Dermis microvascular lymphatic vessel endothelial cell (primary cell): ENCODE measurements at places on chromosomes 3 and 15.

DNA sequence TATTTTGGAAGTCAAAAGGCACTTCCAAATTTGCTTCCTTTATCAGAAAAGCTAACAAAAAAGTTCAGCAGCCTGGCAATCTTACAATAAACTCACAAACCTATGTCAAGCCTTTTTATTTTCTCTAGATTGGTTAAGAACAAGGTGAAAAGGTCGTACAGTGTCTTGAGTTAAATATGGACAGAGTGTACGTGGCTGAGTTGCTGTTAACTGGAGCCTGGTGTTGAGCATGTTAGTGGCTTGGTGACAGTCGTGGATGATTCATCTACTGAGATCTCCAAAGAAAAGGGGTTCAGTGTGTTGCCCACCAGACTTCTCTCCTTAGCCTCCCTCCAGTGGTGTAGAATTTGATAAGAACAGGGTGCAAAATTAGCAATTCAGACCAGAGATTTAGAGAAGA lies 89.7 kb downstream of the SSR3 start:
- no peak for DNase-seq

- DNase-seq, result peak; percentile 69
Observed at GRCh38 chr3:191356631-191357439, 26.5 kb upstream of the UTS2B start.

- DNase-seq, result no peak
Observed at GRCh38 chr3:57436195-57436761, 107.9 kb downstream of the DNAH12 start.

DNA sequence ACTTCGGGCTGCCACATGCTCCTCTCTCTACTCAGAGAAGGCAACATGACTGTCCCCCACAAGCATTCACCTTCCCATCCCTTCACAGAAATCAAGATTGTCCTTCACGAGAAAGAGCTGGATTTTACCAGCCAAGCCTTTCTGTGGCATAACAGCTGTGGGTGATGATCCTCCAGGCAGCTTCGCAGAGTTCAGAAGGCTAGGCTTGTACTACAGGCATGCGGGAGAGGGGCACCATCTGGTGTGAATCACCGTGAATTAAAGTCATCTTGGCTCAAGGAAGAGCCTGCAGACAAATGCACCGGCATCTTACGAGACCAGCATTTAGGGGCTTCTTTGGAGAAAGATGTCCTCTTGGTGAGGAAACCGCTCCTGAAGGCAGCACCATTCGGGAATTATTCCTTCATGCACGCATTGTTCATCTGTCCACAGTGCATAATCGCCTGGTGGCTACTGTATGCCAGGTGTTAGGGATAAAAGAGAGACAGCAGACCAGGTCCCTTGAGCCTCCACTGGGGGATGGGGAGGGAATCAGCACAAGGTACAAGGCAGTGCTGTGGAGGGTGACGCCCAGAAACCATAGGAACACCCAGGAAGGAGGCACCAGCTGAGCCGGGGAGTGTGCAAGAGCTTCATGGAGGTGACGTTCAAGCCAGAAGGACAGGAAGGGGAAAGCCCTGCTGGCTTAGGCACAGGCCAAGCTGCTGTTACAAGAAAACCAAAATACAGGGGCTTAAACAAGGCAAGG lies 108.6 kb downstream of the TMEM266 start:
- no peak for DNase-seq

DNA sequence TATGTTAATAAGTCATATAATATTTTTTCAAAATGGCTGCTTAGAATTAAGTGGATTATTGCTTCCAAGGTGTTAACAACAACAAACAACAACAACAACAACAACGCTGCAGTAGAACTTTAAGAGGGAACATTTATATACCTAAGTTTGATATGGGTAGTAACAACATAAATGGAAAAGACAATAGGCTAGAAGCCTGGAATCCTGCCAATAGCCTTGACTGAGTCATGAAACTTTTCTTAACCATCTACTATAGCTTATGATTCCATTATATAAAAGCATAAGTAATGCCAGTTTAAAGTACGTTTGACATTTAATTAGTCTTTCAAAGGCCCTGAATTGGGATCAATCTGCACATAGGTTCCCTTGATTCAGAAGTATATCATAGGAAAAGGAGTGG lies 31.2 kb downstream of the SATB1 start:
- DNase-seq, result peak; percentile 59

- no peak for DNase-seq
Observed at GRCh38 chr3:14170531-14171159, 7.8 kb downstream of the XPC start.

GRCh38 chr15:32698773-32699390 lies 18.9 kb upstream of the GREM1 start:
- no peak for DNase-seq

GRCh38 chr15:65071381-65071811 lies 3.6 kb upstream of the RASL12 start:
- DNase-seq, result no peak

- DNase-seq, result peak; percentile 12
Observed at GRCh38 chr3:156843071-156843808, 17.1 kb downstream of the LEKR1 start.

DNA sequence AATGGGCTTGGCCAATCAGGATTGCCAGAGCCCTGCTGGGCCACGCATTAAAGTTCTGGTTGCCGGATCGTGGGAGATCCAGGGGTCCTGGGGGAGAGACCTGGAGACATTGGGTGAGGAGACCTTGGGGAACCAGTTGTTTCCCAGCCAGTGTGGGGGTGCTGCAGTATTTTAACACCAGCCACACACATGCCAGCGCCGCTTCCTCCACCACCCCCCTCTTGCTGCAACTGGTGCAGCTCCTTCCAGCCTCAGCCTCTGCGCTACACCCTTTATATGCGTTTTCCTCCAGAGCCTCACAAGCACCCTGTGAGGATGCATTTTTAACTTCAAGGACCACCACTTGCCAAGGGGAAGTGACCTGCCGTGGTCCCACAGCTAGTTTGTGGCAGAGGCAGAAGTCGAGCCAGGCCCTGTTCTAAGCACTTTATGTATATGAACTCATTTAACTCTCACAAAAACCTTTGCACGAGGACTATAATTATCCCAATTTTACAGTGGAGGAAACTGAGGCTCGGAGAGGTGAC lies 29.4 kb upstream of the GRIP2 start:
- DNase-seq, result no peak

DNA sequence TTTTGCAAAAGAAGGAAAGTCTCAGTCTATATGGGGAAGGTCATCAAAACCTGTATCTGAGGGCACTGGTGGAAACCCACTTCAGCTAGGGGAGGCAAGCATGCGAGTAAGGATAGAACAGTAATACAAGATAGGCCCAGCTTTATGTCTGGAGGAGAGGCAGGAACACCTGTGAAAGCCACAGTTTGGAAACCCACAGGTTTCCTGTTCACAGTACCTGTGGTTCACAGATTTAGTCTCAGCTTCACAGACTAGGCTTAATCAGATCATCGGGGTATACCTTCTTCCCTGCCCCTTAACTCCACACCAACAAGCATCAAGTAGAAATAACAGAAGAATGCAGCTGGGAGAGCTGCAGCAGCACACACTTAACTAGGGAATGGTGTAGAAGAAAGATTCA lies 36.2 kb downstream of the C2CD4B start:
- no peak for DNase-seq

GRCh38 chr15:81728726-81729125 lies 317.1 kb downstream of the MEX3B start:
- no peak for DNase-seq

GRCh38 chr15:73867426-73867825 lies 5.9 kb upstream of the TBC1D21 start:
- no peak for DNase-seq

GRCh38 chr3:192082730-192083660 lies 622.0 kb downstream of the PYDC2 start:
- DNase-seq, result peak; percentile 3

- DNase-seq, result peak; percentile 45
Observed at GRCh38 chr3:123521179-123521969, 63.5 kb downstream of the HACD2 start.

DNA sequence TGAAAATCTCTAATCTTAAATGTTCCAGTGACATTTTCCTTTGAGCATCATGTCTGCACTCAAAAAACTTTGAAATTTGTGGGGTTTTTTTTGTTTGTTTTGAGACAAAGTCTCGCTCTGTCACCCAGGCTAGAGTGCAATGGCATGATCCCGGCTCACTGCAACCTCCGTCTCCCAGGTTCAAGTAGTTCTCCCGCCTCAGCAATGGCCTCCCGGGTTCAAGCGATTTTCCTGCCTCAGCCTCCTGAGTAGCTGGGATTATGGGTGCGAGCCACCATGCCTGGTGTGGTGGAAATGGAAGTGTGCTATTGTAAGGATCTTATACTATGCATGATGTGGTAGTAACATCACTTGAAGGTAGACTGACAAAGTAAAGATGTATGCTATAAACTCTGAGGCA lies 42.5 kb downstream of the TKT start:
- DNase-seq, result no peak

- no peak for DNase-seq
Observed at GRCh38 chr15:75790631-75791336, 52.5 kb upstream of the UBE2Q2 start.

DNA sequence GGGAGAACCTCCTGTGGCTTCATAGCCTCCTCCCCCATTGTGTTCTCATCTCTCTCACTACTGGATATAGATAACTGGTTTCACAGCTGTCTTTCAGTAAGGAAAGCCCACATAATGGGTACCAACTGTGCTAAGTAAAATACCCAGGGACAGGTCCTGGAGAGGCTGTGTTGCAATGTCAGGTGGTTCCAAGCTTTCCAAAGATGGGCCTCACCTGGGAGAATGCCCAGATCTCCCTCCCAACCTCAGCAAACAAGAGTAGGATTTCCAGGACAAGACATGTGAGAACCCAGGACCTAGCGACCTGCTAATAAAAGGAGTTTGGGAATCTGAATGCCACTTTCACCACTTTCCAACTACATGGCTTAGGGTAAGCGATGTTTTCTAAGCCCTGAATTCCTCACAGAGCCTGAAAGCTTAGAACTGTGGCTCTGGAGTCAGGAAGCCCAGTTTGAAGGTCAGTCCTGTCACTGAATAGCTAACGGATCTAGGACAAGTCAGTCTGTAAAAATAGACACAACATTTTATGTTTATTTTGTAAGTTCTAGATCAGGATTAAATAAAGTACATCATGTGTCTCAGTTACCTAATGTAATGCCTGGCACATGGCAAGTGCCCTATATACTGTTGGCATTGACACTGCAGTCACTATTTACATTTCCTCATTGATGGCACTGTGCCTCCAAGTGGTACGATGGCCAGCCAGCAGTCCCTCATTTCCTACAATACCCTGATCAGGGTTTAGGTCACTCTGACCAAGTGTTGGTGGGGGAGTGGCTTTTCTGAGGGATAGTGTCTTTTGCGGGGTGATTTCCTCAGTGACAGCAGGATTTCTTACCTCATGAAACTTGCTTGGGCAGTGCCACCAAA lies 11.9 kb downstream of the CERS3 start:
- DNase-seq, result no peak

DNA sequence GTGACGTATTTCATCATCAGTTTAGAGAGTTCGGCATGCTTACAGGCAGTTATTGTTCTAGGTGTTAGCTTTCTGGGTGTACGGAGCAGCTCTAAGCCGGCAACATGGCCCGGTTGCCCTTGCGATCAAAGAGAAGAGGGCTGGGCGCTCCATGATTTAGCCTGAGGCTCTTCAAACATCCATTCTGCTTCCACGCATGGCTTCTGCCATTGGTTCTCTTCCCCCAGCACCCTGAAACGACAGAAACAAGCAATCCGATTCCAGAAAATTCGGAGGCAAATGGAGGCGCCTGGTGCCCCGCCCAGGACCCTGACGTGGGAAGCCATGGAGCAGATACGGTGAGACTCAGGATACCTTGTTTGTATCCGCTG lies 574 bp downstream of the NGRN start:
- DNase-seq, result no peak

GRCh38 chr15:62147551-62147950 lies 17.5 kb downstream of the C2CD4B start:
- no peak for DNase-seq

- DNase-seq, result no peak
Observed at GRCh38 chr3:25508433-25508832, 80.4 kb downstream of the RARB start.

DNA sequence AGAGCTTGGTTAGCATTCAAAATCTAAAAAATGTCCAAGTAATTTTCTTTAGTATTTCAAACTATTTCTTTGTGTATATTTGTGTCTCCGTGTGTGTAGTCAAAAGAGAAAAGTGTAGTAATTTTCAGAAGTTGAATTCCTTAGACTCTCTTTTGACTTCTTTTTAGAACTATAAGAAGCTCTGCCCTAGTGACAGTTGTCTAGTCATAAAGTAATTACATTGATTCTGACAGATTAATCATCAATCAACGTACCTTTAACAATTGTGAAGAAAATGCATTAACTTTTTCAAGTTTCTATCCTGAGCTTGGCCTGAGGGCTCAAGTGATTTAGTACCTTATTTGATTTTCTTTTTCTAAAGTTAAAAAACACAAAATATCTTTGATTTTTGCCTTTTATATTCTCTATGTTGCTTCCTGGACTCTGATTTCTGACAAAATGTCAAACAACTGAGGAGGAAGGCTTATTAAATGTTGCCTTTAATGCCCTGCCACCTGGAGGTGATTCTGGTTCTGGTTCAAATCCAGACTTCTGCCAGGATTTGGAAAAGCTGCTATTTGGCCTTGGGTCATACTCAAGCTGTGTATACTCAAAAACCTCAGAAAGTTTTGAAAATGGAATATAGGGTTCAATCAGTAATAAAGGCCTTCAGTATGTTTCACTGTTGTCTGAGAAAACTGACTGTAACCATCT lies 653.6 kb downstream of the NSUN3 start:
- DNase-seq, result peak; percentile 33

DNA sequence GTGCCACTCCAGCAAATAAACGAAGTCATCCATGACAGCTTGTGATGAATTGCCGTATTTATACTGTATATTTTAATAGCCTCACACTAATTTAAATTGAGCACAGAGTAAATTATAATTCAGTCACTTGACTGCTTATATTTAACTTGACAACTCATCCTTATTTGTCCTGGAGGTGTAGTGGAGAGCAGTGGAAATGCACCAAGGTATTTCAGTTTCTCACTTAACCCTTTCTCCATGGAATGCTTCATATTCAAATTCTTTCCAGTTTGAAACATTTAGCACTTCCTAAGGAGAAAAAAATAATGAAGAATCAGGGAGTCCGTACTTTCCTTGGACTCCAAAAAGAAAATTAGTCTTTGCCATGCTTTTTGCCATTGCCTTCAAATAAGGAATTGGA lies 99.0 kb downstream of the MAP2K5 start:
- DNase-seq, result no peak

GRCh38 chr3:124916837-124917409 lies 17.6 kb downstream of the MUC13 start:
- peak; percentile 77 for DNase-seq

DNA sequence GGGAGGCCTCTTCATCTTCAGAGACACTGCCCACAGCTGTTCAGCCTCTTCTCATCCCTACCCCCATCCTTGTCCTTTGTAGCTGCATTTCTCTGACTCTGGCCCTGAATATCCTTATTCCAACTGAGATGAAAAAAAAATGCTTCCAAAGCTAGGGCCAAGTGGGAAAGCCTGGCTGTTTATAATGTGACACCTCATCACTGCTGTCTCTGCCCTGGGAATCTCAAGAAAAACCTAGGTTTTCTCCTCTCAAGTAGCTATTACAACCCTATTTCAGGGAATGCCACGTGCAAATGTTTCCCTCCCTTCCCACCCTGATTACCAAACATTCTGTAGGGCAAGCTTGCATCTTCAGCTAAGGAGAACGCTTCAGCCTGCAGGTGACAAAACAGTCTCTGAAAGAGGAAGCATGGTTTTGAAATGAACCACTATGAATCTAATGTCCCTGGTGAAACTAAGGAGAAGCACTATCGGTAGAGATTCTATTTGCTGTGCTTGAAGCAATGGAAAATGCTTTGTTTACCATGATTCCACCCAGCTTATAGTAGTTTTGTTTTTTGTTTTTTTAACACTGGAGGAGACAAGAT lies 65.4 kb downstream of the USF3 start:
- no peak for DNase-seq

- DNase-seq, result no peak
Observed at GRCh38 chr15:44069489-44069888, 125.6 kb downstream of the FRMD5 start.
